ENCODE measurements at places on chromosomes 12 and 14.

GRCh38 chr14:21093769-21094681 lies 4.4 kb downstream of the ZNF219 start:
- no peak for DNase-seq

GRCh38 chr14:48125654-48126053 lies 450.2 kb upstream of the MDGA2 start:
- DNase-seq, result no peak

DNA sequence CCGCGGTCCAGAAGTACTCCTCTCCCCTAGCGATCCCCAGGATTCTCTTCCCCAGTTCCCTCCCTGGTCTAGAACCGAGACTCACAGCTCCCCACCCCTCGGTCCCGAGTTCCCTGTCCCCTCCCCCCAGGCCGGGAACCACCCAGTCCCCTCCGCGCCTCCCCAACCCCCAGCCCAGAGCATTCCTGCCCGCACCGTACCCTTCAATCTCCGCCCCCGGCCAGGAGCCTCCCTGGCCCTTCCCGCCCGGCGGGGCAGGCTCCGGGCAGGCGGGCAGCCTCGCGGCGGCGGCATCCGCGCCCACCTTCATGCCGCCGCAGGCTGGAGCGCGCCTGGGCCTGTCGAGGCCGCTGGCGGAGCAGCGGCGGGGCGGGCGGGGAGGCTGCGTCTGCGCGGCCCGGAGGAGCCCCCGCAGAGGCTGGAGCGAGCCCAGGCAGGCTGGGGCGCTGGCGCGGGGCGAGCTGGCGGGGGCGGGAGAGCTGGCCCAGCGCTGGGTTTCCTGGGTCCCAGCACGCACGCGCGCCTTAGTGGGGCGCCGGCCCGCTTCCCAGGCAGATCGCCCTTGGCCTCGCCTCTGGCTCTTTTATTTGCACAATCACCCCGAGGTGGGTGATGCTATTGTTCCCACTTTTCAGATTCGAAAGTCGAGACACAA lies 22.2 kb upstream of the GPR132 start:
- DNase-seq, result no peak

DNA sequence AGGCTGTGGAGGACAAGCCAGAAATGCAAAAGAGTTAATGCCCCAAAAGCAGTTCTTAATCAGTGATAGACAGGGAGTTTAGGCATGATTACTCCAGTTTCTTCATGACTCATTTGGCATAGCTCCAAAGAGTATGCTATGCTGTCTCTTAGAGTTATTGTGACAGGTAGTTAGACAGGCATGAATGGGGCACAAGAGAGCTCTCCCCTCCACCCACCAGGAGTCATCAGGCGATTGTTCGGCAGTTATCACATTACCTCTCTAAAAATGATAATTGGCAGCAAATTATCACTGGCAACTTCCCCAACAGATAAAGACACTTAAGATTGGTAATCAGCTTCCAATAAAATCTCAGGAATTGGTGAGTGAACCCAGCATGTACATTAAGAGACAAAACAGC lies 320.1 kb downstream of the DAD1 start:
- DNase-seq, result no peak

DNA sequence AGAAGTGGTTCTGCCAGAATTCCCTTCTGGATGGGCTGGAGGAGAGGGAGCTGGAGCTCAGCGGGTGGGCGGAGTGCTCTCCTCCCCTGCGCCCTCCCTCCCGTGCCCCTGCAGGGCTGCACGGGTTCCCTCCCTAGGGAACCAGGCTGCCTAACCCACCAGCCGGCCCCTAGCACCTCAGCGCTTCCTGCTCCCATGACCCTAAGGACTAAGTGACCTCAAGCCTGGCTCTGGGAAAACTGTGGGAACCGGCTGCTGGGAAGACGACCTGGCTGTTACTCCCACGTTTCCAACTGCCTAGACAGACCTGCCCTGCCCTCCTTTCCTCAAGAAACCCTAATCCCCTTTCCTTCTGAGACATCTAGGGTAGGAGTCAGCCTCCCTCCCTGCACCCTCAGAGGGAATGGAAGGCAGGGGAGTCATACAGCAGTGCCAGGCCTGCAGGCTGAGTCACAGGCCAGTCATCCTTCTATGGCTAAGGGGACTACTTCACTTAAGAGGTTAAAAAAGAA lies 31.5 kb downstream of the SLC6A12 start:
- no peak for DNase-seq

- DNase-seq, result no peak
Measured at GRCh38 chr14:75341620-75342019, 63.0 kb downstream of the FOS start.

GRCh38 chr12:121167232-121167820 lies 34.6 kb downstream of the P2RX7 start:
- no peak for DNase-seq

DNA sequence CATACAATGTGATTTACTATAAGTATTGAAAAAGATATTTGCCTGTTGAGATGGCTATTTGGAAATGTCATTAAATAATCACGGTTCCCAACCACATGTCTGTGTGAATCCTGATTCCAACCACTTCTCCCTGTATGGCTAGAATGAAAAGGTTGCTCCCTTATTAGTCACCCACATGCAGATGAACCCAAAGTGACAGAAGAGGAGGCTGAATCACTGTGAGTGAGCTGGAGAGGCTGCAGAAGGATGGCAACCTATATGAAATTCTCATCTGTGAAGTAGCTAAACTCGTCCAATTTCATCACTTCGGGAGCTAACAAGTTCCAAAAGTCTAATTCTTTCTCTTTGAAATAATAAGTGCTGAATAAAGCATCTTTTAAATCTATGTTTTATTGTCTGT lies 300.5 kb downstream of the PRKD1 start:
- no peak for DNase-seq

DNA sequence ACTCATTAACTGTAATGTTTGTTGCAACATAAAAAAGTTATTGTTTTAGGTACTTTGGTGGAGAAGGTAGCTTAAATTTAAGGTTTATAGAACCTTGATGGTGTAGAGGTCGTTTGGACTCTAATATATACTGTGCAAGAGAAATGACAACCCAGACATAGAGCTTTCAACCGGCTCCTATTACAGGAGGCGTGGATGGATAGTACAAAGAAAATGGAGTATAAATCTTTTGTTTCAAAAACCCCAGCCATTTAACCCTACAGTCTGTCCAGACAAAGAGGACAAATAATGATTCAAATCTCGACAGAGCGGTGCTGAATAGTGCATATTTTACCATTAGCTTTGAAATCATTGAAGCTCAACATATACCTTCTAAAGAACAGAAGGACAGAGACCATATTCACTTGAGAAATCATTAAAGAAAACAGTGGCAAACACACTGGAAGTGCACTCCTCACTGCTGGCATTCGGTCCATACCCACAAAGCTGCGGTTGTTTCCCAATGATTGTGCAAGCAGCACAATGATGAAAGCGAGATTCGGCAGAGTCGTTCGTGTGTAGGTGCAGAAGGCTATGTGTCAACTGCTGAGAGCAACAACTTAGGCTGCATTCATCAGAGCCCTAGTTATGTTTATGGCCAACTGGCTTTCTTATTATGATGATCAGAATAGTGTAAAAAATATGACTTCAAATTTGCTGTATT lies 688.6 kb downstream of the NOVA1 start:
- no peak for DNase-seq

DNA sequence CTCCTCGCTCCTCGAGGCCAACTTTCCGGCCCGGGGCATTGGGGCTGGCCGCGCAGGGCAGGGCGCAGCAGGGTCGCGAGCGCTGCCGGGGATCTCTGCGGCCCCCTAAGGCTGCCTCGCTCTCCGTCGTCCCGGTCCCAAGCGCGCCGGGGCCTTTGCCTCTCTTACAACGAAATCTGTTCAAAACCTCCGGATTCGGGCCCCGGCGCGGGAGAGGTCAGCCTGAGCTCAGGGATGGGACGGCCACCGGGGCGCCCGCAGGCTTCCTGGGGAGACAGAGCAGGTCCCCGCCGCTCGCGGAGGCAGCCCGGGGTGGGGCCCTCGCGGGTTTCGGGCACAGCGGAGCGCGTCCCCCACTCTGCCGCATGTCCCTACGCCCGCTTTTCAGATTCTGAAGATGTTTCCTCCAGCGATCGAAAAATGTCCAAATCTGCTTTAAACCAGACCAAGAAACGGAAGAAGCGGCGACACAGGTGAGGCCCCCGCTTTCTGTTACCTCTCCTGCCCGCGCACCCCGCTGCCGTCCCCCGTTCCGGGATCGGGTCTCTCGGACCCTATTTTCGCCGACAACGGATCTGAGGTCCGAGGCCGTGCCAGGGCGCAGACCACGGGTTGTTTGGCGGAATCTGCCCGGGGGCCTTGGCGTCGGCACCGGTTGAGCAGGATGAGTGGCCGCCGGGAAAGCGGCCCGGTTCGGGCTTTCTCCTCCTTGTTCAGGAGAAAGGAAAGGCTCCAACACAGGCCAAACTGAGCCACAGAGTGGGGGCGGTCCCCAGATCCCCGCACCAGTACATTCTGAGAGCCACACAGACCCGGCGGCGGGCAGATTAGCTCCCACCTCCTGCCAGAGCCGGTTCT lies 1.8 kb downstream of the VSX2 start:
- no peak for DNase-seq

DNA sequence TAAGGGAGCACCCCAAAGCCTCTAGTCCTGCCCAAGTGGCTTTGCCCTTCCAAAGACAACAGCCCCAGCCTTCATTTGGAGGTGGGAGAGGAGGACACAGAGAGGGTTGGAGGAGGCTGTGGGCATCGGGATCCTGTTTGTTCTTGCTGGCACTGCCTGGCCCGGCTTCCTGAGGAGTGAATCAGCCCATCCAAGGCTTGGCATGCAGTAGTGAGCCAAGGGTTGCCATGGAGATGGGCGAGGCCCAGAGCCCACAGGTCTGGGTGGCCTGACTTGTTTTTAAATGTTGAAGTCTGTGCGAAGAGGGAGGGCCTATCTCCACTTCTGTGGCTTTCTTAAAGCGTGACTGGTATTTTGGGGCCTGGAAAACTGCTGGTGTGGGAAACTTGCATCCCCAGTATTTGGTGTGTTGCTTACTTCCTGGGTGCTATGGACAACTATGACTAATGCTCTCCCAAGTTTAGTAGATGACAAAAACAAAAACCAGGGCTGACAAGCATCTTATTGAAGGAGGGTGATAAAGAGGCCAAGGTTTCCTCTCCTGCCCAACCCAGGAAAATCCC lies 15.8 kb downstream of the CD9 start:
- no peak for DNase-seq
